ENCODE measurements at places on chromosomes 1 and 21. TPM values are rescaled to one million over a fixed set of nuclear protein-coding genes. Genes with fewer than 3 reads are reported as not detected.

Gene KRTAP10-9
- total RNA-seq = not detected

Gene RNU1-1
- 6,072 TPM for total RNA-seq

DNA sequence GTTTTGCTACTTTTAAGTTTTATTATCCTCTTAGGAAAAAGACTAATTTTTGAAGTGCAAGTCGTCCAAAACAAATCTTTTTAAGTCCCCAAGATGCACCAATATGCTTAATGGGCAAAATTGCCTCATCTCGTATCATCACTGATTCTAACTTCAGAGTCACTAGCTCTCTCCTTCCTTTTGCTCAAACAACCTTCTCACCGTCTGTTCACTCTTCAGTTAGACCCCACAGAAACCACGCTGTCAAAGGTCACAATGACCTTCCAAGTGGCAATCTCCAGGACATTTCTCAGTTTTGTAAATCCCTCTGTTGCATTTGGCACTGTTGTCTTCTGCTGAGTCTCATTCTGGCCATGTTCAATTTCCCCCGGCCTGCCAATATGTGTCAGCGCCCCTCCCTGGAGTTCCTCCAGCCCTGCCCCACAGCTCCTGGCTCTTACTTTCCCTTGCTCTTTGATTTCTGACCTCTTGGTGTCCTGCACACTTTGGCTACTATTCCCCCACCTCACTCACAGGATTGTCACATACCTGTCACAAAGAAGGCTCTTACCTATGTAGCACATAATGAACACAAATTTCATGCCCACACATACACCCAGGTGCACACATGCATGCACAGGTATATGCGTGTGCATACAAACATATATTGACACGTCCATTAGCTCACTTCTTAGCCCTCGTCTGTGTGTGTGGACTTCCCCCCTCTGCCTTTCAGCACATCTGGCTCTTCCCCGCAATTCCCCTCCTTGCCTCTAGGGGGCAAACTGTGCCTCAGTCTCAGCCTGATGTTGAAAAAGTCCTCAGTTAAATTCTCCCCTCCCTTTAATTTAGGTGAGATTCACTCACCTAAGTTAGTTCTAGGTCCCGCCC, 354.0 kb upstream of the DUSP10 start:
- H3K4me3 ChIP-seq = no peak overlapping the region
- no peaks in the 10 kb centered on the region for H3K27me3 ChIP-seq
- peaks cover 17% of the 10 kb centered on the region for H3K4me1 ChIP-seq
- peak; percentile 23 for DNase-seq
- H3K27ac ChIP-seq = no peak overlapping the region
- no peaks in the 10 kb centered on the region for H3K36me3 ChIP-seq

- no peaks in the 10 kb centered on the region for H3K36me3 ChIP-seq
- peaks cover 29% of the 10 kb centered on the region for H3K4me1 ChIP-seq
- no peak overlapping the region for H3K4me3 ChIP-seq
- no peak for DNase-seq
- no peak overlapping the region for H3K27ac ChIP-seq
Measured at GRCh38 chr21:41958886-41959563, 5.2 kb upstream of the C2CD2 start.

- no peak overlapping the region for H3K4me3 ChIP-seq
- H3K27me3 ChIP-seq = no peaks in the 10 kb centered on the region
- H3K27ac ChIP-seq = no peak overlapping the region
Measured at GRCh38 chr1:179107706-179108629, 26.1 kb downstream of the TOR3A start.

Data from left ventricle myocardium inferior (tissue), 1 donor.